ENCODE measurements at places on chromosomes 4 and X.

- no peak for DNase-seq
These were observed 117.0 kb downstream of the TBL1X start for GRCh38 chrX:9581771-9582385.

- no peak for DNase-seq
These were observed 19.0 kb downstream of the IGSF1 start for GRCh38 chrX:131270080-131270479.

GRCh38 chr4:159190651-159191050 lies 87.8 kb downstream of the RAPGEF2 start:
- no peak for DNase-seq

DNA sequence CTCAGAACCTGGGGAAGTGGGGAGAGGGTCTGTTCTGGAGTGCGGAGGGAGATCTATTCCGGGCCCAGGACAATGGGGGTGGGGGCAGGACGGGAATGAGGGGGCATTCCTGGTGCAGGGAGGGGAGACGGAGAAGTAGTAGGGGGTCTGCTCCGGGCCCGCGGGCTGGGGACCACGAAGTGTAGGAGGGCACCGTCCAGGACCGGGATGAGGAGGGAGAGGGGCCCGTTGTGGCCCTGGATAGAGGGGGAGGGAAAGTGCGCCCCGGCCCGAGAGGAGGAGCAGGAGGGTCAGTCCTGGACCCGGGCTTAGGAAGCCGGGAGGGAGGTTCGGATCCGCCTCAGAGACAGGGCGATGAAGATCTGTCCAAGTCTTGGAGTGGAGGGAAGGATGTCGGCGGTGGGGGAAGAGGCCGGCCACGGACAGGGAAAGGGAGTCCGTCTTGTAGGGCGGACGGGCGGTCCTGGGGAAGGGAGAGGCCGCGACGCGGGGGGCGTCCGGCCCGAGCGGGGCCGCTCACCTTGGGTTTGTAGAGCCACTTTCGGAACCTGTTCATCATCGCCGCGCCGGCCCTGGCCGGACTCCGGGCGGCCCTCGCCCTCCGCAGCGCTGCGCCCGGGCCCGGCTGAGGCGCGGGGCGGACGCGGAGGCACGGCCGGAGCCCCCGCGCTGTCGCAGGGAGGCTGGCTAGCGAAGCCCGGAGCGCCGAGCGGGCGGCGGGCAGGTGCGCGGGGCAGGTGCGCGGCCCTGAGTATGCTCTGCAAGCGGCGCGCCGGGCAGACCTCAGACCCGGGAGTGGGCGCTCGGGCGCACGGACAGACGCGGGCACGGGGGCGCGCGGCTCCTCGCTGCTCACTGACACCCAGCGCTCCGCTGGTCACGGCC lies at the start of gene ZFYVE28:
TSS of gene ZFYVE28 (minus strand) at position 881 of the 885 bp plus-strand sequence. CDS start at position 559, 322 bp downstream.
- peak; percentile 49 for DNase-seq

- DNase-seq = peak; percentile 28
These were observed 571.9 kb upstream of the LCORL start for GRCh38 chr4:18593297-18594002.

DNA sequence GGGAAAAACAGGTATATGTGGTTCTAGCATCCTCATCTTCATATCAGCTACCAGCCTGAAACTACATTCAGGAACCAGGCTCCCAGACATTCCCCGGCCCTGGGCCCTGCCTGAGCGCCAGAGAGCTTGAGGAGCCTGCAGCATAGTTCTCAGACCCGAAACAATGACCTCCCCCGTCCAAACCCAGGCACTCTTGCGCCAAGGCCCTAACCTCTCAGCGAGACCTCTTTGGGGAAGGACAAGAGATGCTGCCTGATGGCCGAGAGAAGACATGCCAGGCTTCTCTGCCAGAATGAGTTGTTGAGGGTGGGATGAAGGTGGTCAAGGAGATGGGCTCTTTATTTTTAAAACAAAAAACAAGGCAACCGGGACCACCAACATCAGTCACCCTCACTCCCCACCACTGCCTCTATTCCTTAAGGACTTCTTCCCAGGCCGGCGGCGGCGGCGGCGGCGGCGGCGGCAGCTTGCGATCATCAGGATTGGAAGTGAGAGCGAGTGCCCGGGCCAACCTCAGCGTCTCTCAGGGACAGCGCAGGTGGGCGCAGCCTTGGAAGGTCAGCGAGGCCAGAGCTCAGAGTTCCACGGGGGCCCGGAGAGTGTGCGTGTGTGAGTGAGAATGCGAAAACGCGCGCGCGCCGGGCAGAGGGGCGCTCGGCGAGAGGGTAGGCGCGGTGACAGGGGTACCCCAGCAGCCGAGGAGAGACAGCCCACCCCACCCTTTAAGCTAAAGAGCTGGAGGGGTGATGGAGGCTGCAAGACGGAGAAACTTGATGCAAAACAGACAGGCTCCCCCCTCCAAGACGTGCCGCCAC lies 601 bp downstream of the INPP4B start:
- DNase-seq = peak; percentile 30

DNA sequence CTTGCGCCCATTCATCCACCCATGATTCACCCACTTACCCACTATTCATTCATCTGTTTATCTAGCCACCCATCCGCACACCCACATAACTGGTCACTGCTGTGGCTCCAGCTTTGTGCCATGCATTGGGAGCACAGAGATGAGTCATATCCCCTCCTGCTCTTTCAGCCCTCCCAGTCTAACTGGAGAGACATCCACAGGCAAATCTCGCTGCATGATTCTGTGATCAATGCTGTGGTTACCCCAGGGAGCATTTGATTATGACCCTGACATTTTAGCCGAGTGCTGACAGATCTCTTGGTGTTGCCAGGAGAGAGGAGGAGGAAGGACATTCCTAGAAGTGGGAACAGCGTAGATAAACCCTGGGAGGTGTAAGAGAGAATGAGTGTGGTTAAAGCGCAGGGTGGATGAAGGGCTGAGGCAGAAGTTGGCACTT lies 10.4 kb upstream of the PORCN start:
- no peak for DNase-seq

- DNase-seq = no peak
These were observed 106.9 kb downstream of the COL4A6 start for GRCh38 chrX:108331126-108331909.

- DNase-seq = no peak
These were observed 134.5 kb downstream of the BTC start for GRCh38 chr4:74659576-74660411.

All from activated T-cell treated with anti-CD3 and anti-CD28 coated beads, Interleukin-2, amount 50 U/mL, for 48 hours (primary cell).